ENCODE measurements at places on chromosomes 6 and 20.

DNA sequence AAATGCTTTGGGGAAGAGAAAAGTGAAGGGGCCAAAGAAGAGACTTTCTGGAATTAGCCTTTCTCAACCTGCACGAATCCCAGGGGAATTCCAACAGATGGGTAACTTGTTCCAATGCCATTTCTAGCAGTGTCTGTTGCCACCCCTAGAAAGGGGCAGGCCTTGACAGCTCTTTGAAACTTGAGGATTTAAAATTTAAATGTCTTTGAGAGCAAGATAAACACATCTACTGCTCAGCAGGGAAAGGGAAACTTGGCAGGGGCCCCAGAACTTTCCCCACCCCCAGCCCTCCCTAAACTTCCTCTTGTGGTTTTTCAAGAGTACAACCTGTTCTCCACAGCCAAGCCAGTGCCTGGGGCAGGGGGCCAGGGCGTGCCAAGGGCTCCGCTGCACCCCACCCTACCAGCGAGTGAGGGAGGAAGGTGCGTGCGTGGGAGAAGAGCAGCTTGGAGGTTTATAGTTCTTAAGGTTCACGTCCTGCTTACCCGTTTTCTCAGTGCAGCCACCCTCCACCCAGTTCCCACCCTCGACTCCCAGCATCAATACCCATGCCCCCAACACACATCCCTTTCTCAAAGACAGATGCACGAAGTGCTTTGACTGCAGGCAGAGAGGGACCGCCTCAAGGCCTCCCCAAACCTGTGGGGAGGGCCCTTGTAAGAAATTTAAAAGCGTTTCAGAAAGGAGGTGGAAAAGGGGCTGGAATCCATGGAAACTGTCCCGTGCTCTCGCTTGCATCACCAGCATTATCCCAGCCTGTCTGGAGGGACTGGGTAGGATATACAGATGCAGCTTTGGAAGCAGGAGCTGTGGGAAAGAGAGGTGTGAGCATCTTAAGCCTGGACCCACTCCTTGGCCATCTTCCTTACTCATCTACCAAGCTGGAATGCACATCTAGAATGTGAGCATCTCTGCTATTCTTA is 4.5 kb upstream of the TAF8 start:
- DNase-seq, result peak; percentile 63

DNA sequence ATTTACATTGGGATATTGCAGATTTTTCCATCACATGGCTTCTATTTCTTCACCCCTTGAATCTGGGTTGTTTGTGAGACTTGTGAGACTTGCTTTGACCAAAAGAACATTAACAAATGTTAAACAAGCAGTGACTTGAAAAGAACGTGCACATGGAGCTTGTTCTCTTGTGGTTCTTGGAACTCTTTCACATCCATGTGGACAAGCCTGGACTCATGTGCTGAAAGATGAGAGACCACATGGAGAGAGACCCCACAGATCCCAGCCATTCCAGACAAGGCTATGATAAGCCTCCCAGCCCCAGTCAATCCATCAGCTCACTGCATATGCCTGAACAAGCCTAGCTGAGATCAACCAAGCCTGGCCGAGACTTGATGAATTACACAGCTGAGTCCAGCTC is 1365.7 kb upstream of the GJE1 start:
- no peak for DNase-seq

DNA sequence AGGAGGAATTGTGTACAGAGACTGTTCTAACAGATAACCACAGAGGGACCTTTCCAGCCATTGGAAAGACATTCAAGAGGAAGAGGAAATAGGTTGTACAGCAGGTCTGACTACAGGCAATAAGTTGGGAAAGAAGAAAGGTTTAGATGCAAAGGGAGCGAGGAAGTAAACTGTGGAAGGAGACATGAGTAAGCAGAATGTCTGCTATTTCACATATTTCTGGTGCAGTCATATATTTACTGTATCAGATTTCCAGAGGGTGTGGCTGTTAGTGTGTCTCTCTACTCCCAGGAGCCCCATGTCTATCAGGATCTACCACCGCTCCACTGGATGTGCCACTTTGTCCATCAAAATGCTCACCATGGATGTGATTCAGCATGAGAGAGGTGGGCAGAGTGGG is 25.9 kb downstream of the MRS2 start:
- no peak for DNase-seq

DNA sequence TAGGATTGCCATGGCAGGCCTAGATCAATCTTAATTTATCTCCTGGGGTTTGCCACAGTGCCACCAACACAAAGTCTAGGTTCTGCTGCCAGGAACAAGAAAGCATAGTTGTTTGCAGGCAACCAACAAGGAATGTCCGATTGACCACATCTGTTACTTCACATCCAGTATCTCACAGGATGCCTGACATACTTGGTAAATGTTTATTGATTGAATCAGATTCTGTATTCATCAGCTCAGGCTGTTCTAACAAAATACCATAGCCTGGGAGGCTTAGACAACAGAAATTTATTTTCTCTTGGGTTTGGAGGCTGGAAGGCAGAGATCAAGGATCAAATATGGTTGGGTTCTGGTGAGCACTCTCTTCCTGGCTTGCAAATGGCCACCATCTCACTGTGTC is 26.3 kb upstream of the MC3R start:
- DNase-seq, result no peak

DNA sequence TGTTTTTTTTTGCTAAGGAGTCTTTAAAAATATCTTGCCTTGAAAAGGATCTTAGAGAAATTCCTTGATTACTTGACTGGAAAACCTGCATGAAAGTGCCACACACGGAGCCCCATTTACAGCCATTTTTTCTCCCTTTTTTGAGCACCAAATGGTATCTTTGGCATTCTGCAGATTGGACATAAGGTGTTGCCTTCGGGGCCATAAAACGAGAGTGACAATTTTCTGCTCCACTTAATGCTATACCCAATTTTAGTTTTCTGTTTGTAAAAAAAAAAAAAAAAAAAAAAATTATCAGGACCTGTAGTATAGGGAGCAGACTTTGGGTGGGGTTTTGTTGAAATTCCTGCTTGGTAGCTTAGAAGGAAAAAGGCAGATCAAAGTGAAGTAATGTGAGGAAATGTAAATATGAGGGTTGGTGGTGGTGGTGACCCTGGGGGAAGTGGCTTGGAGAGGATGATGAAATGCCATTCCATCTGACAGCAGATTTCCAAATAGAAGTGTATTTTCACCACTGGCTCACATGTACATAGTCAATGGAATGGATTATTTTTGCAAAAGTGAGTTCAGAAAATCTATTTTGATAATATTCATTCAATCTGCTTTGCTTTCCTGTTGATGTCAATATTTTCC is 212.1 kb upstream of the SOX4 start:
- DNase-seq, result no peak

- DNase-seq, result no peak
Observed at GRCh38 chr6:169589699-169590257, 112.1 kb downstream of the WDR27 start.

DNA sequence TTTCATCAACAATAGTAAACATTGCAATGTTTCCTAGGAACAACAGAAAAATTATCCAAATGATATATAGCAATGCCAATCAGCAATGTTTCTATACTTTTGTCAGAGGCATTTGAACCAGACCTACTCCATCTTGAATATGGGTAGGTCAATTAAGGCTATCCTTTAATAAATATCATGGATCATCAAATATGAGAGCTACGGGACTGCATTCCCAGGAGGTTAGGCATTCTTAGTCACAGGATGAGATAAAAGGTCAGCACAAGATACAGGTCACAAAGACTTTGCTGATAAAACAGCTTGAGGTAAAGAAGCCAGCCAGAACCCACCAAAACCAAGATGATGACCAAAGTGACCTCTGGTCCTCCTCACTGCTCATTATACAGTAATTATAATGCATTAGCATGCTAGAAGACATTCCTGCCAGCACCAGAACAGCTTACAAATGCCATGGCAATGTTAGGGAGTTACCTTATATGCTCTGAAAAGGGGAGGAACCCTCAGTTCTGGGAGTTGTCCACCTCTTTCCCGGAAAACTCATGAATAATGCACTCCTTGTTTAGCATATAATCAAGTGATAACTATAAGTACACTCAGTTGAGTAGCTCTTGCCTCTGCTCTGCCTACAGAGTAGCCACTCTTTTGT is 8.6 kb upstream of the SERPINB6 start:
- DNase-seq, result no peak

DNA sequence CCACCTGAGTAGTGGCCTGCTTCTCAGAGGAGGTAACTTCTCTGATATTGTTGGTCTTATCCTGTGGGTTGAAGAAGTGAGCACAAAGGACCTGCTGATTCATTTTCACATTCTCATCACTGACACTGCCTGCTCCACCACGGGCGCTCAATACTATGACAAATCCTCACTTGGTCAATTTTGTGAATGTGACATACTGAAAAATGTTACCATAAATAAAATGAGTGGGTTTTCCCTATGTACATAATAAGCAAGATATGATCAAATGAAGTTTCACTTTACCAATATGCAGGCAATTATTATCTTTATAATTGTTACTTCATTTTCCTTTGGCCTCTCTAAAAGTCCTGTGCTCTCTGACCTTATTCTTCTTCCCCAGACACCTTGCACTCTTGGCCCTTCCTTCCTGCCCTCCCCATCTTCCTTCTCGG is 71.5 kb upstream of the RIPOR2 start:
- DNase-seq, result no peak

- DNase-seq, result no peak
Observed at GRCh38 chr6:15266423-15266996, 20.6 kb downstream of the JARID2 start.

GRCh38 chr6:87444362-87444761 is 28.4 kb upstream of the SLC35A1 start:
- DNase-seq, result no peak

DNA sequence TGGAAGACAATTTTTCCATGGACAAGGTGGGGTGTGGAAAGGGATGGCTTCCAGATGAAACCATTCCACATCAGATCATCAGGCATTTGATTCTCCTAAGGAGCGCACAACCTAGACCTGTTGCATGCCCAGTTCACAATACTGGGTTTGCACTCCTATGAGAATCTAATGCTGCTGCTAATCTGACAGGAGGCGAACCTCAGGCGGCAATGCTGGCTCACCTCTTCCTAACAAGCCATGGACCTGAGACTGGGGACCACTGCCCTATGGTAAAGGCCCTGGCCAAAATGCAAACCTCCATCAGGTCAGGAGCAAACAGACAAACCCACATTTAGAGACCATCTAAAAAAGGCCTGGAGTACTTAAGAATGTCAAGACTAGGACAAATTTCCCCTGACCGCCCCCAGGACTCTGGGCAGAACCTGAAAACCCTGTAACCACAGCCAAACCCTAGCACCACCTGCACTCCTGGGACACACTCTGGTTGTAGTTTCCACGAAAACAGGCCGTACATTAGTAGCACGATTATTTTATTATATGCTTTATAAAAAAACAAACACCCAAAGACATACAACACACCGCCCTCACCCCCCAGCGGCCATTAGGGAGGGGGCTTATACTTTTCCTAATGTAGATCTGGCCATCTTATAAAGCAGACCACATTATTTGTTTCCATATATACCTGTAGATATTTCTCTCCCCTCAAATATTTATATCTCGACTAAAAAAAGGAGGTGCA is 27.3 kb downstream of the SNX5 start:
- DNase-seq, result no peak

DNA sequence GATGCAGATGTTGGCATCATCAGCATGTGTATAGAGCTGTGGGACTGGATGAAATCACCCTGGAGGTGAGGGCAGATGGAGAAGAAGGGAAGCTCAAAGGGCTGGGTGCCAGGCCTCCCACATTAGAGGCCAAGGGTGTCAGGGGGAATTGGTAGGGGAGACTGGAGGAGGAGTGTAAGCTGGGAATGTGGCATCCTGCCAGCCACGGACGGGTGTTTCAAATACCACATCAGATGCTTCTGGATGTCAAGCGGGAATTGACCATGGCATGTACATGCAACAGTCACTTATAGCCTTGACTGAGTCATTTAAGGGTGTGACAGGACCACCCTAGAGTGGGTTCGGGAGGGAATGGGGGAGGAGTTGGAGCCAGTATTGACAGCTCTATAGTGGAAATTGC is 9.6 kb downstream of the ERGIC3 start:
- no peak for DNase-seq

- DNase-seq, result no peak
Observed at GRCh38 chr6:102389994-102390393, 996.5 kb downstream of the GRIK2 start.

DNA sequence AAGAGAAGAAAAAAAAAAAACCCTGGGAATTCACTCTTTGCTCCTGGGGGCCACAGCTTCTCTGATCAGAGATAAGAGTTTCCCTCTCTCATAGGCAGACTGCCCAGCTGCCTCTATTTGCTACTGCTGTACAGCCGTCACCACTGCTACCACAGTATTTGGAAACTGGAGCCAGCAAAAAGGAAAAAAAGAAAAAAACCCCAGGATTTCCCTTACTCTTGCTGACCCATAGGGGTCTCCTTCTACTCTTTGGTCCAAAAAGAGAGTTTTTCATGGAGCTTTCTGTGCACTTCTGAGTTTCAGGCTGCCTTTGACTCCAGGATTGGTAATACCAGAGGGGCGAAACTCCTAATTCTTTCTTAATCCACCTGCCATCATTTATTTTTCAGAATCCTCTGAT is 89.7 kb downstream of the MDGA1 start:
- no peak for DNase-seq

DNA sequence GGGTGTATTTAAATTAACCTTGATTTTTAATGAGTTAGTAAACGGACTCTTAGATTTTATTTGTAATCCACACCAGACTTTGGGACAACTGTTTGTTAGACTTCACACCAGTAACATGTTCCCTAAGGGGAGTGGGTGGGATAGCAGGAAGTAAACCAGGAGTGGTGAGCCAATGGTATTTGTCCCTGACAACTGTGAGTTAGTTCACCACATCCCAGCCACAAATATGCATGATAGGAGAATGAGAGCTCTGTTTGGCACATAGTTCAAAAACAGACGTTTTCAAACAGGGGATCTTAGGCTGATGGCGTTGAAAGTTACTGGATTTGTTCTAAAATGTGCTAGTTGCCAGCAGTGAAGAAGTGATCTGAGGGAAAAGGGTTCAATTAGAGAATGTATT is 18.7 kb upstream of the COL10A1 start:
- DNase-seq, result no peak

- no peak for DNase-seq
Observed at GRCh38 chr6:41784581-41785171, 2.8 kb upstream of the TOMM6 start.

- no peak for DNase-seq
Observed at GRCh38 chr6:72560721-72561593, 60.9 kb upstream of the KCNQ5 start.

DNA sequence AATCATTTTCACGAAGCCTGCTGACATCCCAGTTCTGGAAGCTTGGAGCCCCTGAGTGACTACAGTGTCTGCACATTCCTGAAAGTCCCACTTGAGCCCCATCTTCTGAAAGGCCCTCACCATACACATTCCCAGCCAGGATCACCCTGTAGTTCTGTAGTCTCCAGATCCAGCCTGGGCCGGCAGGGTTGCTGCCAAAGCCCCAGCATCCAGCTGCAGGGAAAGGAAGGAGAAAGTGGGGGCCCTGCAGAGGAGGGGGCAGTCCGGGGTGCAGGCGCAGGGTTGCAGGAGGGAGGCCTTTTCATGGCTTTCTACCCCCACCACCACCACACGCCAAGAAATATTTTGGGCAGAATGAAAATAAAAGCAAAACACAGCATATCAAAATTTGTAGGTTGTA is 26.0 kb downstream of the MDFI start:
- no peak for DNase-seq

GRCh38 chr6:129592516-129593232 is 117.3 kb downstream of the ARHGAP18 start:
- no peak for DNase-seq

Measured in stimulated activated CD8-positive, alpha-beta memory T cell treated with anti-CD3 and anti-CD28 coated beads, Interleukin-4, amount 100 ng/mL, for 1 hour (primary cell).